Skin of body (tissue), 3 donors: ENCODE measurements at places on chromosomes 3 and 15. TPM values are rescaled to one million over a fixed set of nuclear protein-coding genes. Genes with fewer than 3 reads are reported as not detected.

CCDC71 gene
- total RNA-seq = 9.7 TPM

- no peak for DNase-seq
These were observed 51.8 kb upstream of the PLXND1 start for GRCh38 chr3:129658110-129658843.

CACNA2D2 gene
- 1.4 TPM for total RNA-seq

MNS1 gene
- 4.4 TPM for total RNA-seq

DNA sequence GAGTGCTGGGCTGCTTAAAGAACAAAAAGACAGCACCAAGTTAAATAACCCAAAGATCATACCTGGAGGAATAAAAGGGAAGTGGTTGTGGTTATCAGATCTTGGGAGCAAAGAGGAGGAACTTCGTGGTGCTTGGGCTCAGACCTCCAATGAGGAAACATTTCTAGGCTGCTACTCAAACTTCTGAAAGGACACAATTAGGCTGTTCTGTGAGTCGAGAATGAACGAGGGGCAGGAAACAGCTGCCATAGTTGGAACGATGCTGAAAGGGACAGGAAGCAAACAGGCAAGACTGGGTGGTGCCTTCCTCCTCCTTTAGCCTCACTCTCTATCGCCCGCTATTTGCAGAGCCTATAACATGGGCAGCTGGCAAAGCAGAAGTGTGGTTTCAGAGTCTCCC, 276.3 kb upstream of the ARRDC4 start:
- no peak for DNase-seq

- DNase-seq = no peak
These were observed 11.7 kb downstream of the ATP6V1A start for GRCh38 chr3:113758389-113759024.

THAP10 gene
- total RNA-seq = 2.1 TPM

ZNF717 gene
- total RNA-seq = 18.5 TPM

DNA sequence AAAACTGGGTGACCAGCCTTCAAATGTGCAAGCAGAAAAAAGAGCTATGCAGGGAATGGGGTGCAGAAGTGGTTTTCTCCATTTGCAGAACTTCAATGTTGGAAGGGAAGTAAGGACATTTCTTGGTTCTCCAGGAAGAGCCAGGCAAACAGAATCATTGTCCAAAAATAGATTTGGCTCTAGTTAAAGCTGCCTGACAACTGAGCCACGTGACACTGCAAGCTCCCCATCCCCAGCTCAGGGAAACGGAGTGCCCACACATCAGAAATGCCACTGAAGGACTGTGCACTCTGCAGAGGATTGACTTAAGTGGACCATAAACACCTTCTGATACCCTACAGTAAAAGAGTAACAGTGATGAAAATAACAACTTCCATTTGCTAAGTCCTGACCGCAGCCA, 195.6 kb upstream of the NSMCE3 start:
- DNase-seq = no peak

GRK7 gene
- total RNA-seq = 0.10 TPM

DNA sequence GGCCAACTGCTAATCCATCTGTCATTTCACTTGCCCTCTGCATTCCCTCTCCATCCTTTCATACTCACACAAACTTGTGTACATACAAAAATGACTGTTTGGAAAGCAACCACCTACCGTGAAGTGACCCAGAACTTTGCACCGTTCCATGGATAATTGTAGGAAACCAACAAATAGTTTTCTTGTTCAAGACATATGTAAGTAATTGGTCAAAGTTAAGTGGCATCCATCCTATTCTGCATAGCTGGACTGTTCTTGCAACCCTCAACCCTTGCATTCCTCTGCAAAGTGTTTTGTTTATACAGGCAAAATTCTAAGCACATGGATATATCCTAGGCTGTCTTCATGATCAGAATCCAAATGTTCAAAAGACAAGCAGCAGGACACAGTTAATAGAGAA, 592.5 kb downstream of the MECOM start:
- DNase-seq = no peak

DNA sequence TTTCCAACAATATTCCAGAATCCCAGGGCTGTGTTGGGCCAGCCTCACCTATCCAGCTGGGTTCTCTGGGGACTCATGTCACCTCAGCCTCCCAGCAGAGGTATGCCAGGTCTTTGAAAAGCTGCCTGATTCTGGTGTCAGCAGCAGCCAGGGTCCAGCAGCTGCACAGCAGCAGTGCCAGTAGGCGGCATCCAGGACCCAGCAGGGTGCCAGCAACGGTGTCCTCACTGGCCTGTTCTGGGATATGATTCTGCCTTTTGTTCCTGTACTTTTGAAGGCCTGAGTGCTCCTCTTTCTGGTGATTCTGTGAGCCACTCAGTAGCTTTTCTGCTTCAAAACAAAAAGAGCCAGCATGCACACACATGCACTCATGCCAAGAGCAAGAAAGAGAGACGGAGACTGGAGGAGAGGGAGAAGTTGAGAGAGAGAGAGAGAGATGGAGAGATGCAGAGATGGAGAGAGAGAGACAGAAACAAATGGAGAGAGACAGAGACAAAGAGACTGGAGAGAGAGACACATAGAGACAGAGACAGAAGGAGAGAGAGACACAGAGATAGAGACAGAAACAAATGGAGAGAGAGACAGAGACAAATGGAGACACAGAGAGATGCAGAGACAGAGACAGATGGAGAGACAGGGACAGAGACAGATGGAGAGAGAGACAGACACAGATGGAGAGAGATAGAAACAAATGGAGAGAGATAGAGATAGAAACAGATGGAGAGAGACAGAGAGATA, 205.7 kb downstream of the UACA start:
- no peak for DNase-seq

HTR3E gene
- not detected for total RNA-seq

KNG1 gene
- not detected for total RNA-seq

CHL1 gene
- total RNA-seq = 19.8 TPM

IL17RB gene
- total RNA-seq = 1.4 TPM

DNA sequence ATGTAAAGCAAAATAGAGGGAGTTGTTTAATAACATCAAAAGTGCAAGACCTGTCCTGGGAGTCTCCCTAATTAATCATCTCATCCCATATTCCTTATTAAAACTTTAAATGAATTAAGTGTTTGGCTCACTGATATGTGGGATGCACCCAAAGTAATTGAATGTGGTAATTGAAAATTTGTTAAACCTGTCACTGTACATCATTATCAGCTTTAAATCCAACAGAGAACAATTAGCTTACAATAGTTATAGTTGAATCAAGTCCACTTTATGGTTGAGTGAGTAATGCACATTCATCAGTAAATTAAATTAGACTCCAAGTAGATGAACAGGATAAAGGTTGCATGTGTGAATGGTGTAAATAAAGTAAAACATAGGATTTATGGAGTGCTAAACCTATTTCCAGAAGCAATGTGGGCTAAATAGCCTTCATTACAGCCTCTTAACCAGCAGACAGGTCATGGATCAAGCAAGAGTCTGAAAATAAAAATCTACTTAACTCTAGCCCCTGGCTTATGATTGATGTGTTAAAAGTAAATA, 608.2 kb upstream of the CCDC54 start:
- DNase-seq = no peak

DNA sequence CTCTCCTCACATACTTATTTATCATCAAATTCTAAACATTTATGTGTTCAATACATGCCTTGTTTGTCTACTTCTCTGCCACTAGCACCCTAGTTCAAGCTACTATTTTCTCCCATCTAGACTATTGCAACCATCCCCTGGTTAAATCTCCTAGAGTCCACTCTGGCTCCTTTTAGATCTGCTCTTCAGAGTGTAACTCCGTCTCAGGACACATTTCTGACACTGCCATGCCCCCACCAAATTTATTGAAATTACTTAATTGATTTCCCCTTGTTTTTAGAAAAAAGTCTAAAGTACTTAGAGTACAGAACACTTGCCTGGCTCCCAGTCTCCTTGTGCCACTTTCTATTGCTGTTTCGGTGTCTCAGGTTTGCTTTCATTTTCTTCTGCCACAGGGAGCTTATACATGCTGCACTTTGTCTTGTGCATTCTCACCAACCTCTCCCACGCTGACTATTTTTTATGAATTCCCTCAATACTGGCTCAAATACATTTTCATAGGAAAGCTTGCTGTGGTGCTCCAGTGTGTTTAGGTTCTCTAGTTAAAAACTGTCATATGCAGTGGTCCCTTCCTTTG, 792.3 kb downstream of the DIPK2A start:
- DNase-seq = no peak

DNA sequence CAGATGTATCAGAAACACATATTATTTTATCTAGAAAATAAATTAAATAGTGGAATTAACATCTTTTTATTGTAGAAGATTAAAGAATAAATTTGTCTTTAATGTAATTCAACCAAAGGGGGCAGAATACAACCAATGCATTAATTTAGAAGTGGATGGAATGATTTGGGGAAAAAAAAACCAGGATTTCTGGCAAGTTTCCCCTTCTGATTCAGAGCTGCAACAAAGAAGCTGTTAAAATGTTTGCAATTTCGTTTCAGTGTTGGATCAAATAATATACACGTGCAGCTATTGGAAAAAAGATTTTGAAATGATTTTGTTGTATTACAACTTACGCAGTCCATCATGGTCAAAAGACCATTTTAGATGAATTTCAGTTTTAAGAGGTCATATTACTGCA, 71.6 kb upstream of the ZNF280D start:
- no peak for DNase-seq

DNA sequence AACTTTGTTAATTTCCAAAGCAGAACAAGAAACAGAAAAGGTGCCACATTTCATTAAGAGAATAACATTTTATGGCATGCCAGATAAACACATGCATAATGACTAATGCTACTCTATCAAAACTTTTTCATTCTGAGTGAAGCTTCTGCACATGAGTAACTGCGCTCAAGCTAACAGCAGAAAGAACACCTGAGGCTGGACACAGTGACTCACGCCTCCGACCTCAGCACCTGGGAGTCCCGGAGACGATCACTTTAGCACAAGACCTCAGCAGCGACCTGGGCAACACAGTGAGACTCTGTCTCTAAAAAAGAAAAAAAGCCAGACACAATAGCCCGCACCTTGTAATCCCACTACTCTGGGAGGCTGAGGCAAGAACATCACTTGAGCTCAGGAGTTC, 70.6 kb downstream of the ACAP2 start:
- DNase-seq = no peak
